PC-3 (cell line): ENCODE measurements at places on chromosomes 11 and 22.

GRCh38 chr22:40512426-40513136 is 123.9 kb downstream of the MRTFA start:
- no peaks in the 10 kb centered on the region for H3K36me3 ChIP-seq
- no peak overlapping the region for H3K4me3 ChIP-seq
- H3K27me3 ChIP-seq: no peaks in the 10 kb centered on the region
- H3K27ac ChIP-seq: peak overlapping the region; percentile 42; the same call in 1 of the 2 replicates
- peaks cover 17% of the 10 kb centered on the region for H3K4me1 ChIP-seq

DNA sequence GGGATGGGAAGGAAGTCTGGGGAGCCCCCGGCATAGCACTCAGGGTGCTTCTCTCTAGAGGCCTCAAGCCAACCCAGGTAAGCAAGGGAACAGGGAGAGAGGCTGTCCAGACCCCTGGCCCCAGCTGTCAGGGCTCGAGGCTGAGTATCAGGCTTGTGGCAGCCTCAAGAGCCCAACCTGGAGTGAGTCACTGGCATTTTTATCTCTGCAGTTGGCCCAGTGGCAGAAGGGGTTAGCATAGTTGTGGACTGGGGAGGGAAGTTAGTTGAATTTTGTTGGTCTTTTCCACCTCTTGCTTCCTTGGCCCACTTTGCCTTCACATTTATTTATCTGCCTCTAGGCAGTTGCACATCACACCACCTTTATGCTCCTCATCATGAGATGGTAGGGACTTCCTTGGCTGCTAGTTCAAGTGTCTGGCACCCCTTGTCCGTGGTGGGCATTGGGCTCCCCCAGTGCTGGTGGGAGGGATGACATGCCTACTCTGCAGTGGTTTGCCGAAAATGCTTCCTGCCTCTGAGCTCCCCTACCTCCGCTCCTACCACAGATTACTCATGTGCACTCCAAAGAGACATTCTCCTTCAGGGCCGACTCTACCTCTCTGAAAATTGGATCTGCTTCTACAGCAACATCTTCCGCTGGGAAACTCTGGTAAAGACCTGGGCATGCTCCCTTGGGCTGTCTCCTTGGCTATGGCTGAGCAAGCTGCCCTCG is 60.1 kb downstream of the SCN3B start:
- no peak overlapping the region for H3K4me3 ChIP-seq
- DNase-seq: peak; percentile 14
- peaks cover 16% of the 10 kb centered on the region for H3K4me1 ChIP-seq
- no peak overlapping the region for H3K27ac ChIP-seq
- no peaks in the 10 kb centered on the region for H3K27me3 ChIP-seq
- H3K36me3 ChIP-seq: peaks cover 46% of the 10 kb centered on the region

- H3K27me3 ChIP-seq: no peaks in the 10 kb centered on the region
- DNase-seq: no peak
- H3K4me1 ChIP-seq: no peaks in the 10 kb centered on the region
- H3K27ac ChIP-seq: no peak overlapping the region
These were observed 24.1 kb upstream of the THY1 start for GRCh38 chr11:119446871-119447663.

DNA sequence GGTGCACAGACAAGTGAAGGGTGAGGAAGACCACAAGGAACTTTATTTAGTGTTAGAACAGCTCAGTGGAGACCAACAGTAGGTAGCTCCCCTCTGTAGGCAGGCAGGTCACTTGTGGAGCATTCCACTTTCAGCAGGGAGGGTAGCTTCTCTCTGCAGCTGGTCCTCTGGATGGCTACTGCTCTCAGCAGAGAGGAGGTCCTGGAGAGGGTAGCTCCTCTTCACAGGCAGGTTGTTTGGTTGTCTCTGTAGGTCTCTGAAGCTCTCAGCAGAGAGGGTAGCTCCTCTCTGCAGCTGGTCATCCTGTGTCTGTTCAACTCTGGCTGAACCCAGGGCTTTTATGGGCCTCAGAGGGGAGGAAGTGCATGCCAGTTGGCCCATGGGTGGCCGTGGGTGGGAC is 6.5 kb upstream of the OOSP1 start:
- H3K4me1 ChIP-seq: no peaks in the 10 kb centered on the region
- no peaks in the 10 kb centered on the region for H3K36me3 ChIP-seq
- no peak for DNase-seq
- H3K27me3 ChIP-seq: no peaks in the 10 kb centered on the region
- H3K4me3 ChIP-seq: no peak overlapping the region
- no peak overlapping the region for H3K27ac ChIP-seq

- H3K4me3 ChIP-seq: peak overlapping the region; percentile 93
- DNase-seq: peak; percentile 23
- H3K27ac ChIP-seq: no peak overlapping the region
- no peaks in the 10 kb centered on the region for H3K36me3 ChIP-seq
These were observed 486 bp downstream of the STIM1 start for GRCh38 chr11:3855808-3856491.
